ENCODE measurements at places on chromosomes 3 and 15.
A peak's percentile ranks its signal among the peaks of the same experiment; 100 is the strongest.

GRCh38 chr3:49191741-49192140, 20.3 kb downstream of the KLHDC8B start:
- no peak for DNase-seq

DNA sequence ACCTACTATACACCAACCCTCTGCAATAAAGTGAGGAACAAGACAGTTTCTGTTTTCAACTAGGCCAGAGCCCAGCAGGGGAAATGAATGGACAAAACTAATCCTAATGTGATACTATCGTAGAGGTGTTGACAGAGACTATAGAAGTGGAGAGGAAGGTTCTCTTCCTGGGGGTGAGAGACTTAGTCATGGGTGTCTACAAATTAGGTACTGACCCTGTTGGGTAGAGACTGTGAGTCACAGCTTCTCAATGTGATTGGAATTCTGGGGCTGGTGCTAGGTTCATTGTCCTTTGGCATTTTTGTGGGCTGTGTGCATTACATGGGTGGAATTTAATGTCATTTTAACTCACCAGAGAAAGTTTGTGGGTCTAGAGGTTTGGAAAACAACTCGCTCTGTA, 79.3 kb downstream of the ADAMTSL3 start:
- DNase-seq, result no peak

GRCh38 chr3:128970740-128971047, 23.2 kb downstream of the CFAP92 start:
- no peak for DNase-seq

GRCh38 chr3:156478891-156479290, 76.0 kb downstream of the SSR3 start:
- DNase-seq, result no peak

- no peak for DNase-seq
Observed at GRCh38 chr3:128629936-128630335, 20.7 kb downstream of the RPN1 start.

DNA sequence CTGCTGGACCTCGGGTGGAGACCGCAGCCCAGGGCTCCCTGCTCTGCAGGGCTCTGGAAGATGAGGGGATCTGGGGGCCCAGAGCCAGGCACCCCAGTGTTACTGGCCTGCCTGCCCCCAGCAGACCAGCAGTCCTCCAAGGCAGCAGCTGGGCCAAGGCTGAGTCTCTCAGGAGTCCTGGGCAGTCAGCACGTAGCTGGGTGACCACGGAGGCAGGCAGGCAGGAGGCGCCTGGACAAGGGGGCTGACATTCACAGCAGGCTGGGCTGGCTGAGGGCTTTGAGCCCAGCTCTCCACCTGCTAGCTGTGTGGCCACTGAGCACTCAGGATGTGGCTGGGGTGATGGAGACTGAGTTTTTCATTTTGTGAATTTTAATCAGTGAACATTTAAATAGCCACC, 67.9 kb downstream of the IQSEC1 start:
- no peak for DNase-seq

DNA sequence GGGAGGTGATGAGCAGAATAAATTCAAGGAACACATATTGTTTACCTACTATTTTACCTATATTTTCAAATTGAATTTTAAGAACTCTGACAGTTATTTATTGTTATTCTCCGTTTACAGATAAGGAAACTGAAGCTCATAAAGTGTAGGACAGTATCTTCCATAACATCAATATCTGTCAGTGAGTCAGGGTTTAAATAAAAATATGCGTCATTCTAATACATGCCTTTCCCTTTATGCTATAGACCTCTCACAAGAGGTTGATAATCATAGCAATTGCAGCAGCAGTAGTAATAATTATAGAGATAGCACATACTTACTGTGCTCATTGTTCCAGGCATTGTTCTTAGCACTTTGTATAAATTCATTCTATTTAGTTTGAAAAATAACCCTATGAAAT, 101.1 kb downstream of the EPHA6 start:
- DNase-seq, result no peak

DNA sequence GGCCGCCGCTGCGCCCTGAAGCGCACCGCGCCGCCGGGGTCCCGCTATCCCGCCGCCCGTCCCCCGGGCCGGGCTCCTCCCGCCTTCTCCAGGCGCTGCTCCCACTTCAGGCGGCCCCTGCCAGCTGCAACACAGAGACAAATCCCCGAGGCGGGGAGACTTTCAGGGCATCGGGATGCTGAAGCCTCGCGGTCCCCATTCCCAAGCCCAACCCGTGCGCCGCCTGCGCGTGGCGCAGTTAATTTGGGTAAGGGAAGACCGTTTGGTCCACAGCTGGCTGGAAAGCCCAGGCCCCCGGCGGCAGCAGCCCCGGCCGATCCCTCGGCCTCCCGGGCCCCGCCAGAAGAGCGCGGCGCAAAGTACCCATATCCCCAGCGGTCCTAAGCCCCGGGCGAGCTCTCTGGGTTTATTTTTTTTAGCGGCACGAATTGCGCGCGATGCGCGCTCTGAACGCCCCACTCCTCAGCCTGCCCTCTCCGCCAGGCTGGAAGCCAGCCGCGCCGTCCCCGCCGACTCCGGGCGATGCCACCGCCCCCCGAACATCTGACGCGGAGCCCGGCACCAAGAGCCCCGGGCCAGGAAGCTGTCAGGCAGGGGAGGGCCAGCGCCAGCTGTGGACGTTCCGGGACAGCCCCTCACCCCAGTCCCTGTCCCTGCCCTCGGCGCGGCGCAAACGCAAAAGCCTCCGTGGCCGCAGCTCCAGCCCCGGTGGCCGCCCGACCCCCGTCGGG, 517 bp downstream of the FBN1 start:
- DNase-seq, result peak; percentile 75

GRCh38 chr15:65947041-65947440, 77.8 kb downstream of the RAB11A start:
- no peak for DNase-seq

GRCh38 chr3:113331187-113331586, 110.1 kb downstream of the CFAP44 start:
- DNase-seq, result no peak

DNA sequence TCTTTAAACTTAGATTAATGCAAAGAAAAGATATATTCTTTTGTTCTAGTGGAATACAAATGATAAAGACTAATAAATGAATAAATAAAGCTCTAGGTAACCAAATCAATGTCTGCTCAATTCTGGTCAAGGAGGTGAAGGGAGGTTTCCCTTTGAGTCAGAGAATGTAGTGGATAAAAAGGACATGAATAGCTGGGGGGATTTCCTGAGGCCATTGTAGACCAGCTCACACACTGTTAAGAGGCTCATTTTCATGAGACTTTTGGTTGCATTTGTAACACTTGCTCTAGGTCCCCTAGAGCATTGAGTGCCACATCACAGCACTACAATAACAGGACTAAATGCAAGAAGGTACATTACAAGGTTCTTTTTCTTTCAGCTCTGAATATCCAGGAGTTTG, 170.7 kb downstream of the TIGIT start:
- peak; percentile 52 for DNase-seq

DNA sequence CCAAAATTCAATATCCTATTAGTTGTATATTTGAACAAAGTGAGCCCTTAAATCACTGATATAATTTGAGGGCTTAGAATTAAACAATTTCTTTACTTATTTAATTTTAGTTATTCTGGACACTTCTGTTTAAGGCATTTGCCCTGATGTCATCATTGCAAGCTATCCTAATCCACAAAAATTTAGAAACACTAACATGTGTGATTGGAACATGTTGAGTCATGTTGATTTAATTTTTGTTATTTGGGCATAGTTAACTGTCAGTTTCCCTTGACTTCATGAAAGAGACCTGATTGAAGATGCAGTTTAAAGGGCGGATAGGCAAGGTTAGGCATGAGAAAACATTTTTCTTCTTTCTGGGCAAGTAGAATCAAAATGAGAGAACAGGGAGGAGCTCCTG, 682.6 kb downstream of the ROBO1 start:
- DNase-seq, result no peak

DNA sequence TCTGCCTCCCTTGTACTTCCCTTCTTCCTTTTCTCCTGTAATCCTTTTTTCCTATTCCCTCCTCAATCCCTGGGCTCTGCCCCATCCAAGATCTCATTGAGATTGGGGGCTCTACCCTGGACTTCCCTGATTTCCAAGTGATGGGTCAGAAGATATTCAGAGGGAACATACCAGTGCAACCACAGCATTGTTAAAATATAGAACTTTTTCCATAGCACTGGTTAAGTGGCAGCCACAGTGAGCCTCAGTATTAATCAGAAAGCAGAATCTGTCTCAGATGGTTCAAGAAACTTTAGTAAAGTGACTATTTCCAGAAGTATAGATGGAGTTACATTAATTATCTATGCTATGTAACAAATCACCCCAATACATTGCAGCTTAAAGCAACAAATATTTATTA, 18.7 kb upstream of the SCN10A start:
- no peak for DNase-seq

- DNase-seq, result no peak
Observed at GRCh38 chr3:123781138-123781537, 103.0 kb downstream of the MYLK start.
